ENCODE measurements at places on chromosomes 3 and 15.

GRCh38 chr15:20345401-20345958 lies 196.1 kb downstream of the GOLGA6L6 start:
- no peak for DNase-seq

- DNase-seq = no peak
Measured at GRCh38 chr3:32195995-32196540, 42.4 kb upstream of the CMTM8 start.

GRCh38 chr15:60798821-60799220 lies 319.9 kb upstream of the ICE2 start:
- DNase-seq = peak; percentile 75

DNA sequence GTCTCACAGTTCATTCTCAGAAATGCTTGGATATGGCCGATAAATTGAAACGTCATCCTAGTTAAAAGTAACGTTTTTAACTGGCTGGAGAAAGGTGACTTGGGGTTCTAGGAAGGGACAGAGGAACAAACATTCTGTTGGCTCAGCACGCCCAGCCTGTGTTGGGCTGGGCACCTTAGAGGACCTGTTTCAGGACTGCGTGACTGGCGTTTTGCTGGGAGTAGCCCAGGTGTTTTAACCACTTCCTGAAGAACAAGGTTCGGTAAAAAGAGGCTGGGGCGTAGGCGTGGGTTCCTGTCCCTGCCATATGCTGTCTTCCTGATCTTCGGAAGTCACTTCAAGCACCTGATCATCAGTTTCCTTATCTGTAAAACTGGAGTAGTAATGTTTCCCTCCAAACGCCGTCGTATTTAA lies 1.1 kb upstream of the TLNRD1 start:
- DNase-seq = no peak

- DNase-seq = no peak
Measured at GRCh38 chr3:37210230-37210629, 35.8 kb upstream of the LRRFIP2 start.
